Activated CD4-positive, alpha-beta memory T cell treated with anti-CD3 and anti-CD28 coated beads, Interleukin-2, amount 10 ng/mL, durations not matched to agents 7 days and 5 days (primary cell): ENCODE measurements at places on chromosomes 2 and 18. TPM values are rescaled to one million over a fixed set of nuclear protein-coding genes. Genes with fewer than 3 reads are reported as not detected.

Gene LINC00305
- not detected for total RNA-seq

GRCh38 chr2:174846218-174846617 is 81.9 kb upstream of the CHRNA1 start:
- no peak for DNase-seq

Gene ABCG5
- not detected for total RNA-seq

DNA sequence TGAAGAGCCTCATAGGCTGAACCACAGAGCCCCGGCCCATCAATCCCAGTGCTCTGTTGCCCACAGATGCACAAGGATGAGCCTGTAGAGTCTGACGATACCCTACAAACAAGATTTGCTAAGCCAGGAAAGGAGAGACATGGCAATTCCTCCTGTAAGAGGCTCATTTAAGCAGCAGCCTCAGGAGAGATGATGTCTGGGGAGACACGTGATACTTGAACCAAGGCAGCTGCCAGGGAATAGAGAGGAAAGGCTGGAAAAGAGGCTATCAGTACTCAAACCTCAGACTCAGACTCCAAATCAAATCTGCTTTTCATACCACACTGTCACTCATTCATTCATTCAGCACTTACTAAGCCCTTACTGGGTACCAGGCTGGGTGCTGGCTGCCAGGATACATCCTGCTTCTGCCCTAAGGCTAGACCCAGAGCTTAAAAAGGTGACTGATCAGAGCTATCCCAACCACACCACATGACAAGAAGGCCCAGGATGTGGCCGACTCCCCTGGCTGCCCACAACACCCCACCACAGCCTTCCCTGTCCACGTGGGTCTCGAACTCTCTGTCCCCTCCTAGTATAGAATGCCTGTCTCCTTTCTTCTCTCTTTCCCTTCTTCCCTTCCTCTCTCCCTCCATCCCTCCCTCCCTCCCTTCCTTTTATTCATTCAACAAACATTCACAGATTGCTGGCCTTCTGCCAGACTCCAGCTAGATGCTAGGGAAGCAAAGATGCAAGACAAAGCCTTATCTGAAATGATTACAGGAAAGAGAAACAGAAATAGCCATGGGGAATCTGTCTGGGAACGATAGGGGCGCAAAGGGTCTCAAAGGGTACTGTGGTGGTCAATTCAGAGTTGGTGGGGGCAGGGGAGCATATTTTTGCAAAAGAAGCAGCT is 23.4 kb upstream of the KCNK3 start:
- no peak for DNase-seq
